ENCODE measurements at places on chromosomes 6 and 20. TPM values are rescaled to one million over a fixed set of nuclear protein-coding genes. Genes with fewer than 3 reads are reported as not detected.

GRCh38 chr6:8006208-8006607 is 58.0 kb downstream of the BLOC1S5 start:
- DNase-seq, result no peak

DNA sequence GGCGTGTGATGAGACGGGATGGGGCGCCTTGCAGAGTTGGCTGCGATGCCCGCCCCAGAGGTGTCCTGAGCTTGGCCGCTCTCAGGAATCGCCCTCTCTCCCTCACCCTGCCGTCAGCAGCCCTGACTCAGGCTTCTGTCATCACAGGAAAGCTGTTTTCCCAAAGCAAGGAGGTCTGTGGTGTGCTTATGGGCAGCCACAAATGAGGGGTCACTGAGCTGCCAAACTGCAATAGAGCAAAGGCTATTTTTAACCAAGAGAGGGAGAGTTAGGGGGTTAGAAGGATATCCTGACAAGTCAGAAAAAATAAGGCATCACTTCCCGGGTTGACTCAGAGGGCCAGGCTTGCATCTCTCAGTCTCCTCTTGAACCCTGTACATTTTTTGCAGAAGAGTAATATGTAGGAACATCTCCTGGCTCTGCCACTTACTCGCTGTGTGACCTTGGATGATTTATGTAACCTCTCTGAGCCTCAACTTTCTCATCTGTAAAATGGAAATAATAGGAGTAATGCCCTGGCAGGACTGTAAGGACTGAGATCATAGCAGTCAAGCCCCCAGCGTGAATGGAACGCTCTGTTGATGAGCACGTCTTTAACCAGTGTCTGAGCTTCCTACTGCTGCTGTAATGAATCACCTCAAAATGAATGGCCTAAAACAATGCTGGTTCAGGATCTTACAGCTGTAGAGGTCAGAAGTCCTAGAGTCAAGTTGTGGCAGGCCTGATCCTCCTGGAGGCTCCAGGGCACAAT is 181.9 kb downstream of the NFATC2 start:
- DNase-seq, result no peak

- DNase-seq, result no peak
Observed at GRCh38 chr6:47298475-47298874, 11.2 kb downstream of the TNFRSF21 start.

GRCh38 chr6:142773859-142774648 is 170.9 kb downstream of the HIVEP2 start:
- no peak for DNase-seq

- no peak for DNase-seq
Observed at GRCh38 chr6:80217794-80218193, 111.3 kb downstream of the BCKDHB start.

DNA sequence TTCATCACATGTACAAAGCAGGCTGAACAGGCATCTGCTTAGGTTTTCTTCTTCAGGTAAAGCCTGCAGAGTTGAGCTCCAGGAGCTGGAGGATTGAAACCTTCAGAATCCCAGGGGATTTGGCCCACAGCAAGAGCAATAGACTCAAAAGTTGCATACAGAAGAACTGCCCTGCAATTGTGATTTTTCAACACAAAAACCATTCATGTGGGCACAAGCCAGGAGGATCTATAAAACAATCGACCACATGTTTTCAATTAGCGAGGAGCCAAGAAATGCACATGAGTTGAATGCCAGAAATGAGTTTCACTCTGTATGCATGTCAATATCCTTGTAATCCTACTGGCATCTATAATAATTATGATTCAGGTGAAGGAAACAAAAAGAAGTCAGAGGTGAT is 576.4 kb downstream of the HDGFL1 start:
- no peak for DNase-seq

DNA sequence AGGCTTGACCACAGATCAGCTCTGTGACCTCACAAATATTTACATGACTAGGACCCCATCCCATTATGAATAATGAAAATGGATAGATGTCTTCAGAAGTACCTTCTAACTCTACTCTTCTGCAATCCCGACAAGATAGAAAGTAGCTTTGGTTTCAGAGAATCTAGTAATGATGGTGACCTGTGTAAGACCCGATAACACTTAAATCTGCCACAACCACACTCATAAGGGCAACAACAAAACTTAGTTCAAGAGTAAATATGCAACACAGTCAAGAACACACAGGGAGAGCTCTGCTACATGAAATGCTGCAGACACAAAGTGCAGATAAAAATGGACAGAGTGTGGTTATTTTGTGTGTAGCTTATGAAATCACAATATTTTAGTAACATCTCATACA is 9.6 kb downstream of the CHD6 start:
- DNase-seq, result no peak

- no peak for DNase-seq
Observed at GRCh38 chr20:20820785-20821483, 108.5 kb upstream of the RALGAPA2 start.

DNA sequence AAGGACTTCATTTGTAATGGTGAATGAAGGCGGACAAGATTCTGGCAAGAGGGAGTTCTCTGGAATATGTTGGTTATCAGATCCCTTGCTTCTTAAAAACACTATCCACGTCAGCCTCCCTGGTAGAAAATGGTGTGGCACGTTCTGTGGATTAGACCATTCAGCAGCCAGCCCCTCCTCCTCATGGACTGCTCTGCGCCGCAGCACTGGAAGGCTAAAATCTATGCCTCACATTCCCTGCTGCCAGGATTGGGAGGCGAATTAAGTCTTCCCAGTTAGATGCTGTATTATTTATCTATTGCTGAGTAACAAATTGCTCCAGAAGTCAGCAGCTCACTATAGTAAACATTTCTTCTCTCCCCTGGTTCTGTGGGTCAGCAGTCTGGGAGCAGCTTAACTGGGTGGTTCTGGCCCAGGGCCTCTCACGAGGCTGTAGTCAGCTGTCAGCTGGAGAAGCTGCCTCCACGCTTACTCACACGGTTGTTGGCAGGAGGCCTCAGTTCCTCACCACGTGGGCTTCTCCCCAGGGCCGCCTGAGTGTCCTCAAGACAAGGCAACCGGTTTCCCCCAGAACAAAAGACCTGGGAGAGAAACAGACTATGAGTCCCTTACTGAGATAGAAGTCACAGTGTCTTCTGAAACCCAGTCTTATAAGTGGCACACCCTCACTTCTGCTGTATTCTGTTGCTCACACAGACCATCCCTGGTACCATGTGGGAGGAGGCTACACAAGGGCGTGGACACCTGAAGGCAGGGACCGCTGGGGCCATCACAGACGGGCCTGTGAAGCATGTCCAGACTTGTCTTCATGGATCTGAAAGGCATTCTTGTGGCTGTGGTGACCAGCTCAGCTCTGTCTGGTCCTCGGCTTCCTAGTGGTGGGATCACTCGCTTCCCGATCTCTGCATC is 101.0 kb downstream of the NRN1 start:
- DNase-seq, result peak; percentile 42

DNA sequence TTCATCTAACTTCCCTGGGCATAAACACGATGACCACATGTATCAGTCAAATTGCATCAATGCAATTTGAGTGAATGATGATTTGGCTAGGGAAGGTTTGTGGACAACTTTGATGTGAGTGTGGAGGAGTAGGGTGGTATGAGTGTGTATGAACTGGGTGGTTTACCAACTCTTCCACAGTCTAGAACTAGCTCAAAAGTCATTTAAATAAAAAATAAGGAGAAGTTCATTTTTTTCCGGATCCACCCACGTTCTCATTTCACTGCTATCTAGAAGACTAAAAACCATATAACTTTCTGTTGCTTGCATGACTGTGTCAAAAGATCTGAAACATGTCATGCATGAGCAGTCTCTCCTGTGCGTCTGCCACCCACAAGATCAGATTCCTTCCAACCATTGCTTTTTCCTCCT is 23.6 kb downstream of the SLC35D3 start:
- DNase-seq, result no peak

DNA sequence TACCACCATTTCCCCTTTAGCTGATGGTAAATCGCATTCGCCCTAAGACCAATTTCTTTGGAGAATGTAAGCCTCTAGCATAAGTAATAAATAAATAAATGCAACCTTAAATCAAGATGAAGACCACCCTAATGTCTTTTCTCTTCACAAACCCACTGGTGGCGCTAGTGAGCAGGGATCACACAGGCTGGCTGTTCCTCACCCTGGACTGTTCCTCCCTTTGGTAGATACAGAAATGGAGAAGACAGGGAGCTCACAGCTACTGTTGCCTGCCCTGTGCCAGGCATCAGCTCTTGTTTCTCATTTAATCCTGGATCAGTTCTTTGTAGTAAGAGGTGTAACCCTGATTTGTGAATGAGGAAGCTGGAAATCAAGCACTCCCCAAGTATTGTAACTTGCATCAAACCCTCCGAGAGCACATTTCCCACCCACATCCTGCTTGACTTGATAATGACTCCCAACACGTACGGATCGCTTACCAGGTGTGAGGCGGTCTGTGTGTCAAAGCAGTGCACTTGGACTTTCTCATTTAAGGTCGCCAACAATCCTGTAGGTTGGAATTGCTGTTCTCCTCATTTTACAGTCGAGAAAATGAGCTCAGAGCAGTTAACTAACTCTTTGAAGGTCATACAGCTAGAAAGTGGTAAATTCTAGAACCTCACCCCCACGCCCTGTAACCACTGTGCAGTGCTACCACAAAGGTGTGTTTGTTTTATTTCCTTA is 236.1 kb downstream of the TSHZ2 start:
- no peak for DNase-seq

DNA sequence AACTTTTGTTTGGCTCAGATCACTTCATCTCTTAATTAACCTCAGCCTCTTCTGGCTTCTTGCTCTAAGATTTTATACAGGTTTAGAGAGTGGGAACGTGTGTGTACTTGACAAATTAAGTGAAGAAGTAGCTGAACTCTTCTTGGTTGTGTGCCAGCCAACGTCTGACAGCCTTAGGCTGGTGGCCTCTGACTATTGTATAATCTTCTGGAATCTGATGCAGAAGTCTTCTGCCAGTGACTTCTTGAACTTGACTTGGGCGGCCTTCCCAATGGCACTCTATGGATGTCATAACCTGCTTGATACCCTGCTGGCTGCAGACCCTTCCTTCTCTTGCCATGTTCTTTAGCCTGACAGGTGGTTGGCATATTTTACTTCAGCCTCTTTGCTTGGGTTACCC is 660.5 kb downstream of the DOK5 start:
- DNase-seq, result no peak

GRCh38 chr6:155436981-155437749 is 18.5 kb downstream of the NOX3 start:
- no peak for DNase-seq

DNA sequence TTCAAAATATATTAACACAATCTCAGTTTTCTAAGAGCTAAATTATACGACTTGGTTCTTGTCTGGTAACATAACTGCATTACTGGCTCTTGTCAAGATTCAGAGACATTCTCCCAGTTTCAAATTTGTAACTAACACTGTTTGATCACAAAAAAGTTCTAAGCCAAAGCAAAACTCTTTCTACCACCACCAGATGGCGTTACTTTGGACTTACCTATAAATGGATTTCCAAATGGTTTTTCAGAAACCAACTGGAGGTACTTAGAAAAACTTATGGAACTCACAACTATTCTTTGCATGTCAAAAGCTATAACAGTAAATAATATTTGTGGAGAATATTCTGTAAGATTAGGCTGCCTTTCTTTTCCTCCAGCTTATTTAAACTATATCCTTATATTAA is 34.2 kb upstream of the GFRAL start:
- DNase-seq, result no peak

- no peak for DNase-seq
Observed at GRCh38 chr20:41645372-41645771, 27.2 kb upstream of the CHD6 start.

DNA sequence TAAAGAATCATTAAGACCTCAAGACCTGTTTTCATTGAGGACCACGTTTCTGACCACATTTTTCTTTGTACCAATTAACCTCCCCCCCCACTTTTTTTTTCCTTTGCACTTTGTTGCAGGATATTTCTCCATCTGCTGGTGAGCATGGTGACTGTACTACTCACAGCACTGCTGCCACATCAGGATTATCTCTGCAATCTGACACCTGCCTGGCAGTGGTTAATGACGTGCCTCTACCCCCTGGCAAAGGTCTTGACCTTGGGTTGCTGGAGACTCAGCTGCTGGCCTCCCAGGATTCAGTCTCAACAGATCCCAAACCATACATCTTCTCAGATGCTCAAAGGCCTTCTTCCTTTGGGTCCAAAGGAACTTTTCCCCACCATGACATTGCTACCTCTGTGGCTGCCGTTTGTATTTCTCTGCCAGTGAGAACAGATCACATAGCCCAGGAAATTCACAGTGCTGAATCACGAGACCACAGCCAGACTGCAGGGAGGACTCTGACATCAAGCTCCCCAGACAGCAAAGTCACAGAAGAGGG is 46.6 kb upstream of the EDN3 start:
- DNase-seq, result no peak

DNA sequence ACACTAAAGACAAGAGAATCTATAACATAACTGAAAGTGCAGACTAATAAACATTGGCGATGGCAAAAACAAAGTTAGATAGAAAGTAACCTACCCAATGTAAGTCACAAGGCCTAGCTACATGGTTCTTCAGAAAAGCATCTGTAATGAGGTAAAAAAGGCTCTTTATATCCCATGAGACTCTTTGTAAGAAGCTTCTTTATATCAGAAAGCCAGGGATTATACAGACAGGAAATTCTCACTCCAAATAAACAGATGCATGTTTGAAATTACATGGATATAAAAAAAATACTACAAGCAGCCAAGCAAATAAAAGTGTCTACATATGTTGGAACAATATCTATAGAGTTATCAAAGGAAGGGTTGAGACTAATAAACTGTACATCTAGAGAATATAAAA is 284.9 kb upstream of the NRSN1 start:
- no peak for DNase-seq

GRCh38 chr6:71138376-71138775 is 150.2 kb upstream of the OGFRL1 start:
- no peak for DNase-seq

GRCh38 chr6:41439524-41440418 is 104.4 kb downstream of the NCR2 start:
- DNase-seq, result no peak

GRCh38 chr6:68911811-68912210 is 276.7 kb downstream of the ADGRB3 start:
- no peak for DNase-seq

- no peak for DNase-seq
Observed at GRCh38 chr6:167279766-167280446, 11.2 kb upstream of the UNC93A start.

GRCh38 chr20:50395251-50395729 is 114.9 kb upstream of the PTPN1 start:
- DNase-seq, result no peak

SPACA1 gene
- total RNA-seq, result not detected

SLC17A3 gene
- total RNA-seq, result not detected

RNGTT gene
- 16.9 TPM for total RNA-seq

BANF2 gene
- total RNA-seq, result not detected

ELOVL4 gene
- 0.95 TPM for total RNA-seq

TAF8 gene
- total RNA-seq, result 27.0 TPM

OR12D3 gene
- total RNA-seq, result not detected

Data from omental fat pad (tissue), 4 donors.